NAMALWA (cell line): ENCODE measurements at places on chromosomes 11 and 22.

- no peak for DNase-seq
Observed at GRCh38 chr11:113339929-113340589, 25.7 kb downstream of the TTC12 start.

DNA sequence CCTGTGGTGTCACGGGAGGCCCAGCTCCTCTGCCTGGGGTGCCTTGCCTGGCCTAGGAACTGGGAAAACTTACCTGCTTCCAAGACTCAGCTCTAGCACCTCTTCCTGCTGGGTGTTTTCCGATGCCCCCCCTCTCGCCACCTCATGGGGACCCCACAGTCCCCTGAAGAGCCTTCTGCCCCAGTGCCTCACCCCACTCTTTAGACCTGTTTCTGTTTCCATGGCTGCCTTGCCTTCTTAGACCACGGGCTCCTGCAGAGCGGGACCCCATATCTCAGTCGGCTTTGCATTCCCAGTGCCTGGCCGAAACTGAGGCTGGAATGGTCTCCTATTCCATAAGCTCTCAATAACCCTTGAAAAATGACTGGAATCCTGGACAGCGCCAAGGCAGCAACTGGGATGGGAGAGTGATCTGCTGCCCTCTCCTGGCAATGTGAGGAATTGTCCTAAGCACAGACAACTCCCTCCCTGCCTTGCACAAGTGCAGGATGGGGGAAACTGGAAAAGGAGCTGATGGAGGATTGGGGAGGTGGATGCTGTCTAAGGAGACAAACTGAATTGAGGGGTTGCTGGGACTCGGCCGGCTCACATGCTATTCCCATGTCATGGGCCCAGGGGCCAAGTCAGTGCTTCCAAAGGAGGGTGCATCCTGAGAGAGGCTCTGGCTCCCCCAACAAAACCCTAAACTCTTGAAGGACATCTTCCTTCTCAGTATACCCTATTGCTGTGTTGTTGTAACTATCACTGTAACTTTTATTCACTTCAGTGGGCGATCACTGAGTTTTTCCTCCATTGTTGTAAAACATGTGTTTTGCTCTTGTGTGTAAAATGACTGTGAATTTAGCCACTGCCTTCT is 26.6 kb upstream of the IL17RA start:
- peak; percentile 57 for DNase-seq

DNA sequence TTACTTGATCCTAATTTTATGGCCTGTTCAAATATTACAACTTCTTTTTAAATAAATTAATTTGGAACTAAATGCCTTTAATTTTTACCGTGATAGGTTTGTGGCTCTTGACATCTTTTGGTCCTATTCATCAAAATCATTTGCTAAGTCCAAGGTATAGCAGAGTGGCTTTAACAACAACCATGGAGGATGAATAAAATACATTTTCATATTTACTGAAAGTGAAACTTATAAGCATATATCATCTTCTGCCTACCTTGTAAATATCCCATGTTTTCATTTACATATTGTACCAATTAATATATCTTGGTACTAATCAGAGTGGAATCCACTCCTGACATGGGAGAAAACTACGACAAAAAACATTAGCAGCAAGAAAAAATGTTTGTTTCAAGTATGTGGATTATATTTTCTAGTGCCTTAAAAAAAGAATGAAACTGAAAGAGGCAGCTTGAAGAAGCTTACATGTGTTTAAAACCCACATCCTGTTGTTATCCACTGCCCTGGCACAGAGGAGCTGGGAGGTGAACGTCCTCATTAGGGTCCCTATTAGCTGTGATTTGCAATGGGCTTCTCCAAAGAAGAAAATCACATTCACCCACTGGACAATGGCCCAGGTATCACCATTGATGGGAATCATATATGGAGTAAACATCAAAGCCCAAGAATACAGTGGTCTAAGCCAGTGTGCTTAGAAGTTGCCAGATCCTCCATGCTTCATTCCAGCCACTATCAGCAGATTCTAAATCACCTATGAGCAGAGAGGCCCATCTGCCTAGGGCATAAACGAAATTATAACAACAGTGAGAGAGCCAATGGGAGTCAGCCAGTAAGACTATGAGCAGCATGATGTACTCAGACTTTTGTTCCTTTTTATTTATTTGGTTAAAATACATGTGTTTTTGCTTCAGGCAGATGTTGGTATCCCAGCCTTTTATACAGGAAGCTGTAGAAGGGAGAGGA is 84.7 kb downstream of the MAML2 start:
- DNase-seq: peak; percentile 83

GRCh38 chr11:60878245-60879101 is 11.1 kb downstream of the ZP1 start:
- DNase-seq: no peak

DNA sequence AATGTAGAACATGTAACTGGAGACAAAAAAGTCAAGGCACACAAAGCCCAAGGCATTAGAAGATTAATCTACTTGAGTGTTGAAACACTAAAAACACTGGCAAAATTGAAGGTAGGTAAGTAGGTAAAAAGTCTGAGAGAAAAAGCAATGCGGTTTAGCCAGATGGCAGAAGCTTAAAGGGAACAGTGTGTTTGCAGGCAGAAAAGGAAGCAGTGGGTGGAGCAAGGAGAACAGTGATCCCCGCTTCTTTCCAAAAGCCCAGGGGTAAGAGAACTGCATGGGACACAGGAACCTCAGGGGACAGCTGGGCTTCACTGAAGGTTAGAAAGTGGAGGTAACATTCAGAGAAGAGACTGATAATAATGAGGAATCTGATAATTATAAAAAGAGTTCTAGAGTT is 16.0 kb downstream of the MRE11 start:
- no peak for DNase-seq
